ENCODE measurements at places on chromosomes 13 and 19. TPM values are rescaled to one million over a fixed set of nuclear protein-coding genes. Genes with fewer than 3 reads are reported as not detected.

SHISA2 gene
- total RNA-seq = 21.4 TPM

- DNase-seq = no peak
These were observed 5.8 kb downstream of the CEBPA start for GRCh38 chr19:33296488-33296971.

- no peak for DNase-seq
These were observed 55.8 kb upstream of the NBEA start for GRCh38 chr13:34886121-34886875.

DNA sequence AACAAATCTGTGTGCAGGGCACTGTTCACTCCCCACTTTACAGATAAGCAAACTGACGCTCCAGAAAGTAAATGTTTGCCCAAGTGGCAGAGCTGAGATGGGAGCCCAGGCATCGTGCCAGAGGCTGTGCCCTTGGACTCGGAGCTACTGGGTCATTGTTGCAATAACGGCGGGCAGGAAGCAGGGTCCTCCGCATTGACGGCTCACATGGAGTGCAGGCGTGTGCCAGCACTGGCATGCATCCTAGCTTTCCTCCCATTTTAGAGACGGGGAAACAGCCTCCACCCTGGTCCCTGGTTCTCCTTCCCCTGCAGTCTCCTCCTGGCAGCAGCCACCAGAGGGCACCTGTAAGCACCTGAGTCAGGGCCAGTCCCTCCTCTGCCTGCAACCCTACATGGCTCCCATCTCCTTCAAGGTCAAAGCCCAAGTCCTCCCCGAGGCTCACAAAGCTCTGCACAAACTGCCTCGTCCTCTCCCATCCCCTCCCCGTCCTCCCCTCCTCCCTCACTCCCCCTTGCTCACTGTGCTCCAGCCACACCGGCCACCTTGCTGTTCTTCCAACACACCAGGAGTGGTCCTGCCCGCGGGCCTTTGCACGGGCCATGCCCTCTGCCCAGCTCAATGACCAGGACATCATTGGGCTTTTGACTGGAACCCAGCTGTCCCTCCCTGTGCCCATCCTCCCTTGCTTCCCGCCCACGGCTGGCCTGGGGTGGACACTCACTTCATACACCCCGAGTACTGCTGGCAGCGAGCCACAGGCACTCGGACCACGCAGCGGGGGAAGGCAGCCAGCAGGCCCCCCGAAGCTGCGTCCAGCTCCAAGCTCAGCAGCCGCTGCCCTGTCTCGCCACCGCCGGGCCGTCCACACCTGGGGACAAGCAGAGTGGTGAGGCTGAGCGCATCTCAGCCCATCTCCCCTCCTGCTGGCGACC, 7.7 kb upstream of the LRG1 start:
- no peak for DNase-seq

ZNF66 gene
- 22.8 TPM for total RNA-seq

Measured in occipital lobe (tissue), 3 donors.